ENCODE measurements at places on chromosomes 13 and 19.

GRCh38 chr13:80860845-80861244 lies 519.9 kb upstream of the SPRY2 start:
- DNase-seq: no peak

GRCh38 chr13:104817271-104817670 lies 1718.2 kb downstream of the EFNB2 start:
- DNase-seq: no peak

GRCh38 chr19:53951947-53952346 lies 10.8 kb upstream of the CACNG8 start:
- DNase-seq: no peak

- DNase-seq: no peak
Observed at GRCh38 chr19:51382004-51382403, 5.8 kb downstream of the LIM2 start.

DNA sequence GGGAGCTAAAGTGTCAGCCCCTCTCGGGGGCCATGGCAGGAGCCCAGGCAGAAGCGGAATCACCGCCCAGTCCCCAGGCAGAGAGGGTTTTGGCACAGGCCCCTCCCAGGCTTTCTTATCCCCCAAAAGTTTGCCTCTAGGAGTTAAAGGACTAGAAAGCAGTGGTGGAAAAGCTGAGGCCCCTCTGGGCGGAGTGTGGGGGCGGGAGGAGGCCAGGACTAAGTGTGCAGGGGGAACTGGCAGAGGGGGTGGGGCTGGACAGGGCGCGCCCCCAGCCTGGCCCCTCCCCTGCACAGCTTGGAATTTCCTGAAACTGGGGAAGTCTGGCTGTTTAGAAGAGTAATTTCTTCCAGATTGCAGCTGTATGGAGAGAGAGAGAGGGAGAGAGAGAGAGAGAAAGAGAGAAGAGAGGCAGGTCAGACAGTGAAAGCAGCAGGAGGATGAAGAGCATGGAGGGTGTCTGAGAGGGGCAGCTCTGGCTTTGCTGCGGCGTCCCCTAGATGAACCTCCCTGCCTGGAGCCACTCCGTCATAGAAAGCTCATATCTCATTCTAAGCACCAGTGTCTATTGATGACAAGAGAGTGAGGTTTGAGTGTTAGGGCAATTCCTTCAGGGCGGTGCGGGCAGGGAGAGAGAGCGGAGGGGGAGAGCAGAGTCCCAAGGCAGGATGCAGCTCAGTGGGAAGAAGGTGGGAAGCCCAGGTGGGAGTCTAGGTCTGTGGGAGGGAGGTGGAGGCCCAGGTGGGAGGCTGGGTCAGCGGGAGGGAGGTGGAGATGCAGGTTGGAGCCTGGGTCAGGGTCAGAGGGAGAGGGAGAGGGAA lies at the start of gene CDC42EP5:
CDC42EP5 (minus strand) TSS at position 226 of the 821 bp plus-strand sequence. CDS start 7,749 bp downstream, outside the sequence.
- no peak for DNase-seq

- DNase-seq: no peak
Observed at GRCh38 chr13:112769615-112770014, 79.8 kb downstream of the ATP11A start.

- peak; percentile 56 for DNase-seq
Observed at GRCh38 chr19:29671393-29672160, 6.3 kb downstream of the PLEKHF1 start.
